T-helper 2 cell treated with Interferon-gamma antibody and Interleukin-4, amounts not matched to agents 5 μg/mL and 100 μg/mL, for 36 hours (primary cell): ENCODE measurements at places on chromosomes 1 and 21.

DNA sequence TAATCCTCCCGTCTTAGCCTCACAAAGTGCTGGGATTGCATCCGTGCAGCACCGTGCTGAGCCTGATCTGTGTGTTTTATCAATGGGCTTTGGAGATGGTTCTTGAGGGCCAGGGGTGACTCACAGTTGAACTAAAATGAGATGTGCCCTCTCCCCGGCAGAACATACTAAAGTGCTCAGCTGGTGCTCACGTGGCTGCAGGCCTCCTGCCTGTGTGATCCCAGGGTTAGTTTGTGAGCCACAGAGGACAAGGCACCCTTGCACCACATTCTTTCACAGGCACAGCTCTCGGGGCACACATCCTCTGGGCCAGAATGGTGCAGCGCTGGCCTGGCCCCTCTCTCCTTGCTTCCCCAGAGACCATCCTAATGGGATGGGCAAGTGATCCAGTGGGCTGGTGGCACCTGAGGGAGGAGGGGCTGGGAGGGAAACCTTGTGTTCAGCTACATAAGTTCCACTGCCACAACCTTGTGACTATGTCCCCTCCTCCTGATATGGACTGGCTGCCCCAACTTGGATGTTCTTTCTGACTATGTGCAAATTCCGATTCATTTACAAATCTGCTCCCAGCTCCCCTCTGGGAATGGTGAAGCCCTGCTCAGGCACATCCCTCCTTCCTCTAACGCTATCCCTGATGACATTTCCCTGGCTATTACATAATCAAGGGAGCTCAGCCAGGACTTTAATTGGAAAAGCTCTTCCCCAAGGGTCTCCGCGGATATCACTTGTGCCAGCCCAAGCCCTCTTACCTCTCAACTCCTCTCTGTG is 197.0 kb upstream of the EDN2 start:
- no peak for DNase-seq

GRCh38 chr1:219990782-219991510 is 55.4 kb downstream of the EPRS1 start:
- DNase-seq = no peak

DNA sequence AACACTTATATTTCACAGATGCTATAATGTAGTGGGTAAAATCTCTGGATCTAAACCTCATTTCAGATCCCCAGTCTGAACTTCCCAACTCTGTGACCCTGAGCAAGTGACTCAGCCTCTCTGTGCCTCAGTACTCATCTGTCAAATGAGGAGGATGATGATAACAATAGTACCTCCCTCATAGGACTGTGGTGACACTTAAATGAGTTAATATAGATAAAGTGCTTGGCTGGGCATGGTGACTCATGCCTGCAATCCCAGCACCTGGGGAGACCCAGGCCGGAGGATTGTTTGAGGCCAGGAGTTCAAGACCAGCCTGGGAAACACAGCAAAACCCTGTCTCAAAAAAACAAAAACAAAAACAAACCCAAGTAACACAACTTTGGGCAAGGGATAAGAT is 4.7 kb upstream of the ECE1 start:
- peak; percentile 73 for DNase-seq

DNA sequence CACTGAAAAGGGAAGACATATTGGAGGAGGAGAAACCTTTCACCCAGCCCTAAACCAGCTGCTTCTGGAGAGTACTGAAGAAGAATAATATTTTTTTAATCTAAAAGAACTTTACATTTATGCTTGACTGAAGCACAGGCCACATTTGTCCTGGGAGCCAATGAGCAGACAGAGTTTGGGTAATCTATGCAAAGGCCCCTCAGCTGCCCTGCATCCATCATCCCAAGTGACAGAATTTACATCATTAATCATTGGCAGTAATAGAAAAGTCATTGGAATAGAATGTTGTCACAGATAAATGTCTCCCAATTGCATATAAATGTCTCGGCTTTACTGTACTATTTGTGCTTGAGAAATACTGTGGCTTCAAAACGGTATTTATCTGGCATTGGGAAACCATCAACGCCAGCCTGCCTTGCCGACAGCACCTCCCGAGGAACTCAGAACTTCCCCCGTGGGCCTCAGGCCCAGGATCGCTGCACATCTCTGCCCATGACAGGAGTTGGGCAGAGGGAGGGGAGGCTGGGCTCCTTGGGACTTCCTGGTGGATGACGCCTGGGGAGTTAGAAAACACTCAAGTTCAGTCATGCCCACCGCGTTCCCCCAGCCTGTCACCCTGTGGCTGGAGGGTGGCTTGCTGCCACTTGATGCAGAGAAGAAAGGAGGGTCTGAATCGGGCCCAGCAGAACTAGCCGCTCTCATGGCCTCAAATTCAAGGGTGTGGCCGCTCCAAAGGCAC is 133.1 kb downstream of the CAMTA1 start:
- no peak for DNase-seq

DNA sequence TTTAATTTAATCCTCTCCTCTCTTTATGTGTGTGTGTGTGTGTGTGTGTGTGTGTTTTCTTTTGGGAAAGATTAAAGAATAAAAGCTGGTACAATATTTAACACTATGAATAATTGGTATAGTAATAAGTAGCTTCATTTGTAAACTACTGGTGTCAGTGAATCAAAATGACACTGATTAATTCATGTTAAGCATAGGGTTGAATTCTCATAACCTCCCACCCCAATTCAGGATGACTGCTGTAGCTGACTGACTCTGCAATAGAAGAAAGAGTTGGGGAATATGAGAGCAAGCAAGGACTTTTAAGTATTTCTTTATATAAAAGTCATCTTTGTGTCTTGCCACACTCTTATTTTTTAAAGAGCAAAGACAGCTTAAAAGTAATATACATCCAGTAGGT is 13.1 kb downstream of the SLC30A7 start:
- no peak for DNase-seq

- DNase-seq = no peak
Measured at GRCh38 chr1:23964790-23965740, 5.4 kb downstream of the PNRC2 start.
